ENCODE measurements at places on chromosomes 7 and 10. TPM values are rescaled to one million over a fixed set of nuclear protein-coding genes. Genes with fewer than 3 reads are reported as not detected.

Gene AVL9
- total RNA-seq: 27.7 TPM

Gene GPRIN2
- not detected for total RNA-seq

Gene ADAM22
- total RNA-seq: 3.4 TPM

Gene CCDC186
- 32.8 TPM for total RNA-seq
